ENCODE measurements at places on chromosomes 2 and 18. TPM values are rescaled to one million over a fixed set of nuclear protein-coding genes. Genes with fewer than 3 reads are reported as not detected.

DNA sequence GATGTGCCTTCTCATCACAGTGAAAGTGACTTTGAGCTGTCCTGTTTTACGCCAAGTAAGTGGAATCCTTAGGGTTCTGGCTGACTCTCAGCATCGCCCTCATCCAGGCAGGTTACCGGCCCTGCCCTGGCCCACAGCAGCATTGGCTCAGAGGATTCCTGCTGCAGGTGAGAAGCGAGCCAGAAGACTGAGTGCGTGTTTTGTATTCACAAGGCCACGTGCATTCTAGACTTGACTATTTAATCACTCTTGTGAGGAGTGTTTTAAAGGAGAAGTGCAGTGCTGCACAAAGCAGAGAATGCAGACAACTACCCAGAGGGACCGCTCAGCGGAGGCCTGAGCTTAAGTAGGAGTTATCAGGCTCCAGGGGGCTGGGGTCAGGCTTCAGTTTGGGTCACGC is 48.3 kb downstream of the LAMA3 start:
- H3K4me3 ChIP-seq: no peak overlapping the region
- no peak for DNase-seq
- H3K27me3 ChIP-seq: no peaks in the 10 kb centered on the region
- peaks cover 4% of the 10 kb centered on the region for H3K4me1 ChIP-seq

DNA sequence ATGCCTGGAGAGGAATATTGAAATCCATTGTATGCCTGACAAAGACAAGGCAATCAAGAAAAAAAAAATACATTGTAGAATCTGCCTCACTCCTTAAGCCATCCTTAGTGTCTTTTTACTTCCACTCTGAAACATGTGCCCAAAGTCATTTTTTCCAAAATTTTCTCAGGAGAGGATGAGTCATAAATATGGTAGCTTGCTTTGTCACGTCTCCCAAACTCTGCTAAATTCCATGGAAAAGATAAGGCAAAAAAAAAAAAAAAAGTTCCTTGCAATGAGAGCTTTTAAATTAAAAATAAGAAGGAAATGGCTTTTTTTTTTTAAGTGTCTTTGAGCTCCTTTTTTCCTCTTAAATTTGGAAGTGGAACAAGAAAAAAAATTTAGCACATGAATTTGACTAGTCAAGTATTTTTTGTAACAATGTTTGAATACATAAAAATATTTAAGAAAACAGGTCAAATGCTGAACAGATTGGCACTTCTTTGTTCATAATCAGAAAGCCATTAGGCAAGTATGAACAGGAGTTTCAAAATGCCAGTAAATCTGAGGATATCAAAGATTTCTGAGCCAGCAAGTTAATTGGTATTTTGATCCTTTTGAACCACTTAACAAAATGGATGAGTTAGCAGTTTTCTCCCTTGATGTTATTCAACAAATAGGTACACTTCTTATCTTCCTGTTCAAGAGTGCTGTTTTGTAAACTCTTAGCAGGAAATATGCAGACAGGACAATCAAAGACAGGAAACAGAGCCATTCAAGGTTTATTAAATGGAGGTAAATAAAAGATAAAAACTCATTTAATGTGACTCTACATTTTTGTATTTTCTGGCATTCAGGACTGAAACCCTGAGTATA is 247.3 kb upstream of the SP5 start:
- H3K4me3 ChIP-seq: no peak overlapping the region
- no peaks in the 10 kb centered on the region for H3K27me3 ChIP-seq
- H3K36me3 ChIP-seq: no peaks in the 10 kb centered on the region
- no peaks in the 10 kb centered on the region for H3K4me1 ChIP-seq

- H3K27ac ChIP-seq: no peak overlapping the region
- no peak overlapping the region for H3K4me3 ChIP-seq
- H3K27me3 ChIP-seq: no peaks in the 10 kb centered on the region
- H3K4me1 ChIP-seq: no peaks in the 10 kb centered on the region
- no peak for DNase-seq
- H3K36me3 ChIP-seq: peaks cover 3% of the 10 kb centered on the region
Observed at GRCh38 chr2:152114366-152114765, 15.5 kb upstream of the CACNB4 start.

CELF4 gene
- total RNA-seq: 6.7 TPM

DNA sequence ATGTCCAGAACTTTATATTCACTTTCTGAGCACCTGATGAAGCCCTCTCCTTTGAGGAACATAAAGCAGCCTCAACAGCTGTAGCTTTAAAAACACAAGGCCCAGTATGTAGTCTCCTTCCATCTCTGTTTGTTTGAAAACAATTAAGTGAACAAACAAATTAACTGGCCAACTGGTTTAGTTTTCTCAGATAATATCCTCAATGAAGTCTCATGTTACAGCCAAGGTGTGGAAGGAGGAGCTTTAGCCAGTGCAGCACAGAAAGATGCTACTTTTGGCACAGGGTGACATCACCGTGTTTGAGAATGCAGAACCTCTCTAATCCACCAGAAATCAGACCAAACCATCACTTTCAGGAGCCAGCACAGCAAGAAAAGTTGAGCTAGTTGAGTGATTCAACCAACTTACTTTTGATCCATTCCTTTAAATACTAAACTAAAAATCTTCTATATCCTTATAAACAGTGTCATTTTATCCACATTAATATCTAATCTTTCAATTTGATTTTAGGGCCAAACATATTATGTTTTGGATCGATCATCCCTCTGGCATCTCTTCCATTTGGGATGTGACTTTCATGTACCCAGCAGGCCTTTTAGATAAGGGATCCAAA is 488.7 kb downstream of the ARHGAP15 start:
- H3K36me3 ChIP-seq: no peaks in the 10 kb centered on the region
- no peak overlapping the region for H3K27ac ChIP-seq
- H3K4me1 ChIP-seq: no peaks in the 10 kb centered on the region

RAD51AP2 gene
- total RNA-seq: not detected

IAH1 gene
- 50.6 TPM for total RNA-seq

COL6A3 gene
- total RNA-seq: 1.2 TPM

- H3K27ac ChIP-seq: no peak overlapping the region
- H3K27me3 ChIP-seq: no peaks in the 10 kb centered on the region
- DNase-seq: no peak
- no peak overlapping the region for H3K4me3 ChIP-seq
- H3K4me1 ChIP-seq: no peaks in the 10 kb centered on the region
- no peaks in the 10 kb centered on the region for H3K36me3 ChIP-seq
Observed at GRCh38 chr2:50781646-50782045, 250.3 kb downstream of the NRXN1 start.

All from endodermal cell (in vitro differentiated cells).